Thyroid gland (tissue), 4 donors: ENCODE measurements at places on chromosomes 3 and 15. TPM values are rescaled to one million over a fixed set of nuclear protein-coding genes. Genes with fewer than 3 reads are reported as not detected.
A peak's percentile ranks its signal among the peaks of the same experiment; 100 is the strongest.

GRCh38 chr3:48472923-48473616 lies 26.5 kb downstream of the ATRIP start:
- peak; percentile 93 for DNase-seq
- H3K36me3 ChIP-seq, result peaks cover 13% of the 10 kb centered on the region
- peak overlapping the region; percentile 55 for H3K4me3 ChIP-seq
- peak overlapping the region; percentile 94 for H3K27ac ChIP-seq
- no peaks in the 10 kb centered on the region for H3K27me3 ChIP-seq

DNA sequence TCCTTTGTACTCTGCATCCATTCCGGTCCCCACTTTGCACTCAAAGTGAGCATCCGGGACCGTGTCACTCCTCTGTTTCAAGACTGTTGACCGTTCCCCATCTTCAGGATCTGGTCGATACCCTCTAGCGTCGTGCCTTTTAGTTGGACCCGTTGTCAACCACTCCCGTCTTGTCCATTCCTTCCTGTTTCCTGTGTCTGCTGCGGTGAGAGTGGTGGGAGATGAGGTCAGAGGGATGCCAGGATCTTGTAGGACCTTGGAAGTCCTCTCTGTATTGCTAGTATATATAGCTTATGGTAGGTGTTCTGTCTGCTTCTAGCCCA lies 624 bp downstream of the BRK1 start:
- H3K27me3 ChIP-seq, result no peaks in the 10 kb centered on the region
- H3K4me1 ChIP-seq, result peaks cover 11% of the 10 kb centered on the region
- no peaks in the 10 kb centered on the region for H3K36me3 ChIP-seq

DNA sequence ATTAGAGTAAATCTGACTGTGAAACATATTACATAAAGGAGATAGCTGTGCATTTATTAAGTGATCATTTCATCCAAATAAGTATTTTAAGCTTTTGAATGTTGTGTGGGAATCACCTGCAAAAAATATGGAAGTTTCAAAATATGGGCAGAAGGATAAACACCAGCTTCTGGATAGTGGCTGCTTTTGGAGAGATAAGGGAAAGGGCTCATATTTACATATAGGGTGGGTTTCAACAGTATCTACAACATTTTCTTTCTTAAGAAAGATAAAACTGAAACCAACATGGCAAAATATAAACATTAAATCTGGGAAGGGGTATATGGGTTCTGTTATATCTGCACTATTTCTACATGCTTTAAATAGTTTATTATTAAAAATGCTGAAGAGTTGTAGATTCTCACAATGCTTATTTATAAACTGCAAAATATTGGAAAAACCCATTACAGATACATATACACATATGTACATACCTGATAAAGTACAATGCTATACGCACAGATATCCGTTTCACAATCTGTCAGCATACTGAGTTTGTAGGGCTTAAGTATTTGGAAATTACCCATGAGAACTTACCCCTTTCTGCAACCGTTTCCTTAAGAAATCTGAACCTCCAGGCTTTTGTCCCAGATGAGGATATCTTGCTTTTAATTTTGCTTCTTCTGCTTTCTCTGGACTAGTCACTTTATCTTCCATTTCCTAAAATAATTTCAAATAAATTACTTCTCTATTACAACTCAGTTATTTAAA lies 12.1 kb downstream of the ARPP19 start:
- no peaks in the 10 kb centered on the region for H3K27me3 ChIP-seq
- H3K4me1 ChIP-seq, result peaks cover 4% of the 10 kb centered on the region
- H3K27ac ChIP-seq, result no peak overlapping the region
- H3K36me3 ChIP-seq, result peaks cover 7% of the 10 kb centered on the region
- DNase-seq, result no peak
- no peak overlapping the region for H3K4me3 ChIP-seq

DNA sequence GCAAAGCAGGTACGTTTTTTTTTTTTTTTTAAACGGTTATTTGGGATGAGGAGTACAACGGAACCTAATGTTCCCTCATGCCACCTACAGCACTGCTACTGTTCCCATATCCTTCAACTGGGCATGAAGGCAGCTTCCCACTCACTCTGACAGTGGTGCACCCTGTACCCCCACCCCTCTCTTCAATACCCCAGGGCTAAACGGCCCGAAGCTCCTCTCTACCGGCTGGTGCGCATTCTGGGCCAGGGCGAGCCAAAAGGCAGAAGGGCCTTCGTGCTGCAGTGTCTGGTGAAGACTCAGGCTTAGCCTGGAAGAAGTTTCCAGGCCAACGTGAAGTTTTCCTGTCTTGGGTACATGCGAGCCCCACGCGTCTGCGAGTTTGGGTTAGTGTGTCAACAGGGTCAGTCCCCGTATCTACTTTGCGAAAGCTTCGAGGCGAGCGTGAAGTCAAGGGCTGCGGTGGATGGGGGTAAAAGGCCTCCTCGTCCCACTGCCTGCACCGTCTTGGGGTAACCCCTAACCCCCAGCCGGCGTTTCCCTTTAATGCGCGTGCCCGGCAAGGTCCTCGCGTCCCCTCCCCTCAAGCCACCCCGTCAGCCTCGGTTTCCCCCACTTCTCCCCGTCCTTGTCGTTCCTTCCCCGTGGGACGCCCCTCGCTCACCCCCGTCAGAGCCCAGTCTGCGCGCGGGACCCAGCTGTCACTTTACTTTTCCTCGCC lies 765 bp upstream of the UBE2E2 start:
- no peaks in the 10 kb centered on the region for H3K27me3 ChIP-seq
- H3K4me1 ChIP-seq, result no peaks in the 10 kb centered on the region
- no peak overlapping the region for H3K27ac ChIP-seq
- no peaks in the 10 kb centered on the region for H3K36me3 ChIP-seq
- DNase-seq, result no peak

GRCh38 chr15:83526319-83526718 lies 79.2 kb downstream of the SH3GL3 start:
- H3K4me1 ChIP-seq, result no peaks in the 10 kb centered on the region
- DNase-seq, result no peak

DNA sequence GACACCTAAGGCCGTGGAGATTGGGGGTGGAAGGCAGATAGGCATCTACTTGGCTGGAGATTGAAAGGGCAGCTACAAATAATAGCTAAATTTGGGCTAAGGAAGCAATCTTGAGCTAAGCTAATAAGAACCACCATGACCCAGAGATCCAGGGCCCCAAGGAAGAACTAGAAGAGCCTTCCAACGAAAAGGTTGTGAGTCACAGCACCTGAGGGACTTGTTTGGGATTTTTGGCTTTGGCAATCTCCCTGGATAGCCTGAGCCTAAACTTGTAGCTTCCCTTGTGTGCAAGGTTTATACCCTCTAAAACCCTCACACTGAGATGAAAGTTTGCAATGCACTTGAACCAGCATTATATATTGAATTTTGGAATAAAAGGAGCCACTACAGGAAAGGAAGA lies 364.0 kb upstream of the IL12A start:
- H3K27me3 ChIP-seq, result no peaks in the 10 kb centered on the region
- no peaks in the 10 kb centered on the region for H3K36me3 ChIP-seq
- H3K4me3 ChIP-seq, result no peak overlapping the region
- no peak for DNase-seq
- no peak overlapping the region for H3K27ac ChIP-seq
- no peaks in the 10 kb centered on the region for H3K4me1 ChIP-seq

DNA sequence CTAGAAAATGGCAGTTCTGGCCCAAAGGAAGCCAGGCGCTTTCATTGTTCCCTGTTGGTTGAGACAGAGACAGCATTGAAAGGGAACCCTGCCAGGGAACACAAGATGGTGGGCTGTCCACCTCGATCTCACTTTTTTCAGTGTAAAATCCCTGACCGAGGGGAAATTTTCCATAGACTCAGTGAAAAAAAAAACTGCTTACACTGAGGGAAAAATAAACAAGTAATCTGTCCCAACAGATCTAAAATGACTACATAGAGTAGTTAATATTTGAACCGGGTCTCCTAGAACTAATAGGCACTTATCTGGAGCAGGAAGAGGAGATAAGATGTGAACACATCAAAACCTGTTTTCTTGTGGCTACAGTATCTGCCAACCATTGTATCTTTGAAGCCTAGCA lies 763.4 kb upstream of the GOLIM4 start:
- H3K27ac ChIP-seq, result no peak overlapping the region
- no peak for DNase-seq
- H3K36me3 ChIP-seq, result no peaks in the 10 kb centered on the region

- H3K4me3 ChIP-seq, result peak overlapping the region; percentile 91
- H3K4me1 ChIP-seq, result peaks cover 15% of the 10 kb centered on the region
- peaks cover 24% of the 10 kb centered on the region for H3K36me3 ChIP-seq
- DNase-seq, result no peak
- H3K27ac ChIP-seq, result no peak overlapping the region
Observed at GRCh38 chr3:40310705-40311104, 1.2 kb downstream of the EIF1B start.

DNA sequence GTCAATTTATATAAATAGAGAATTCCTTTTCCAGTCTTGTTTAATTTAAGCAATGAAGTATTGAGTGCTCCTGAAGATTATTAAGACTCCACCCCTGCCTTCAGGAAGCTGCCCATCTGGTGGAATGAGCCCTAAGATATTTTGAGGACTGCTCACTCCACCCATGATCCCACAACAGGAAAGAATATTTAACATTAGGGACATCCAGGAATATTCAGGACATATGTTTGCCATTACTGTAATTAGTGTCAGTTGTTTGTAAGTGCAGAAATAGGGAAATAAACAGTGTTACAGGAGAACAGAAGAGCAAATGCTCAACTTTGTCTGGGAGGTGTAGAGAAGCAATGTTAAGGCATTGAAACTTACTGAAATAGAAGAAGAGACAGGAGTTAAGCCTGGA lies 375.0 kb downstream of the ROBO2 start:
- H3K27me3 ChIP-seq, result no peaks in the 10 kb centered on the region
- no peaks in the 10 kb centered on the region for H3K4me1 ChIP-seq
- H3K4me3 ChIP-seq, result no peak overlapping the region
- H3K27ac ChIP-seq, result no peak overlapping the region

- no peaks in the 10 kb centered on the region for H3K36me3 ChIP-seq
- no peak within 1 kb of the TSS for H3K27ac ChIP-seq
- peaks cover 14% of the 10 kb centered on the region for H3K4me1 ChIP-seq
- no peaks in the 10 kb centered on the region for H3K27me3 ChIP-seq
Observed at GRCh38 chr3:39192490-39193092, at the start of gene XIRP1. TSS of gene XIRP1 (minus strand) at chr3:39192595. CDS start at chr3:39189445, 3,150 bp downstream.

The SEMA3F gene
- total RNA-seq, result 44.2 TPM

The VGLL3 gene
- total RNA-seq, result 11.4 TPM

The KBTBD12 gene
- total RNA-seq, result not detected

The SLC2A2 gene
- not detected for total RNA-seq

The SLC9C1 gene
- not detected for total RNA-seq

The RBP2 gene
- total RNA-seq, result not detected

The SEMA3B gene
- 25.6 TPM for total RNA-seq
